ENCODE measurements at places on chromosomes 5 and 9.
A peak's percentile ranks its signal among the peaks of the same experiment; 100 is the strongest.

DNA sequence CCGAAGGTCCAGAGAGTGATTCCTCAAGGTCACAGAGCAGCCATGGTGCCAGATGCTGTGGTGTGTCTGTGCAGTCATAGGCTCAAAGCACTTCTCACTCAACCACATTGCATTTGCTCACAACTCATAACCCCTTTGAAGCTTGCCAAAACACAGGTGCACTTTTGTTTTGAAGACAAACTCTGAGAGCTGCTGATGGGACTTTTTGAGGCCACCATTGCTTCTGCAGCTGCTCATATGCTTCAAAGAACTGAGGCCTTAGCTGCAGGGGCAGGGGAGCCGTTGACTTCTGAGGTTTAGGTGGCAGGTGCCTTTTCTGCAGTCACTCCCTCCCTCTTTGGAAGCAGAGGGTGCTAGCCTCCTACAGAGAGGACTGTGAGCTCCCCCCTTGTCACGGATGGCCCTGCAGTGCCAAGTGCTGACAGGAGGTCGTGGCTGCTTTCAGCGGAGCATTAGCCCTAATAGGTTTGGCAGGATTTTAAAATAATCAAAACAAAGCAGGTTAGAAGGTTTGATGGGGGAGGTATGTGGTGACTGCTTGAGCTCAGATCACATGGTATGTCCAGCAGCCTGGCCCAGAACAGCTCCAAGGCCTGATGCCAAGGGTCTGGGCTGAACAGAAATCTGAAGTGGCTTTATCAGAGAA, 232.1 kb downstream of the MAN2A1 start:
- DNase-seq: no peak

GRCh38 chr5:96687080-96687479, 24.9 kb downstream of the CAST start:
- no peak for DNase-seq

DNA sequence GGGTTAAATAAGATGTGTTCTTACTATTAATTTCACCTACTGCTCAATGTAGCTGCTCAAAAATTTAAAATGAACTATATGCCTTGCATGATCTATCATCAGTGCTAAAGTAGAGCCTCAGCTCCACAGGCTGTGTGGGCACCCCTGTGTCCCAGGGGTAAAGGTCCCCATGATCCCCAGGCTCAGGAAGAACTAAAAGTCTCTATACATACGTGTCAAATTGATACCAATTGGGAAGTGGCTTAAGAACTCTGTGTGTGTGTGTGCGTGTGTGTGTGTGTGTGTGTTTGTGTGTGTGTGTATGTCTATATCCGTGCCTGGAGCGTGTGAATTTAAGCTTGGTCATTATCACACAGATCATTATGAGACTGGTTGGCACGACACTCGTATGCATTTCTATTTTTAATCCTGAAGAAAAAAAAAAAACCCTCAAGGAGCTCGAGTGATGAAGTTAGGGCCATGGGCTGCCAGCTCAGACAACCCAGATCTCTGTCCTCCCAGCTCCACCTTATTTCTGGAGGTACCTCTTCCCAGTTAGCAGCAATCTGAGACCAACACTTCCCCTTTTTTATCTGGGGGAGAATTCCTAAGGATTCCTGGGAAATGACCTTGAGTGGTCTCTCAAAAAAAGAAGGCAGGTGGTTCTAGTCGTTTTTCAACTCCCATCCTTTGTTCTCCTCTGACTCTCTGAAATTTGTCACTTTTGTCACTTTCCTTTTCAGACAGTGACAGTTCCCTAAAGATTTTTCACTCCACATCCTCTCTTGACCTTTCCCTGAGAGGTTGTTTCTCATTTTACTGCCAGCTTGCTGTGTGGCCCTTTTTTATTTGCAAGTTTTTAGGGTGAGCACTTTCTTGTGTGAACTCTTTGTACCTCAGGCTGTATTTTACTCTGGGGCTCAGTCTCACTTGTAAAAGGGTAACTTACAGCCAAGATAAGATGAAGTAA, 45.7 kb upstream of the CTXN3 start:
- DNase-seq: no peak

DNA sequence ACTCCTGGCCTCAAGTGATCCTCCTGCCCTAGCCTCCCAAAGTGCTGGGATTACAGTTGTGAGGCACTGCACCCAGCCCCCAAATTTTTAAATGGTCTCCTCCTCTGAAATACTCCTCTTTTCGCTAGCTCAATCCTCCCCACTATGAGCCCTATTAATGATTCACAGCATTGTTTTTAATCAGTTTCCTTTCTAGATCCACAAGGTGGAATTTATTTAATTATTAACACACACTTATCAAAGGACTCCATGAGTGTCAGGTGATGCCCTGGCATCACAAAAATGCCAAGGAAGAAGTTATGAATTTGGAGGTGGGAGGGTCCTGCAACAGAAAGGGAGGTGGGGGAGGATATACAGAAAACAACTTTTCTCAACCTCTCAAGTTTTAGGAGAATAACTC, 806.5 kb downstream of the PRELID2 start:
- DNase-seq: no peak

- DNase-seq: no peak
Observed at GRCh38 chr5:122982376-122982775, 54.1 kb downstream of the PPIC start.

DNA sequence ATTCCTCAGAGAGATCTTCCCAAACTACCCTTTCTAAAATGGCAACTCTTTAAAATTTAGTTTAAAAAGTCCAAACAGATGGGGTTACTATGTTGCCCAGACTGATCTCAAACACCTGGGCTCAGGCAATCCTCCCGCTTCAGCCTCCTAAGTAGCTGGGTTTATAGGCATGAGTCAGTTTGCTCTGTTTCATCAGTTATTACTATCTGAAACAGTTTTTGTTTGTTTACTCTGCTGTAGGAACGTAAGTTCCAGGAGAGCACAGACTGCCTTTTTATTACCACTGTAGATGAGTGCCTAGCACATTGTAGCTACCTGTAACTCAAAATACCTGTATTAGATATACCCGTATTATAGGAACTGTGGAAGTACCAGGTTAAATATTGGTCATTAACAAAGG, 89.4 kb downstream of the UHRF2 start:
- DNase-seq: no peak

GRCh38 chr5:157963244-157963643, 104.3 kb upstream of the CLINT1 start:
- DNase-seq: no peak

GRCh38 chr5:96374653-96375052, 58.4 kb downstream of the PCSK1 start:
- no peak for DNase-seq

DNA sequence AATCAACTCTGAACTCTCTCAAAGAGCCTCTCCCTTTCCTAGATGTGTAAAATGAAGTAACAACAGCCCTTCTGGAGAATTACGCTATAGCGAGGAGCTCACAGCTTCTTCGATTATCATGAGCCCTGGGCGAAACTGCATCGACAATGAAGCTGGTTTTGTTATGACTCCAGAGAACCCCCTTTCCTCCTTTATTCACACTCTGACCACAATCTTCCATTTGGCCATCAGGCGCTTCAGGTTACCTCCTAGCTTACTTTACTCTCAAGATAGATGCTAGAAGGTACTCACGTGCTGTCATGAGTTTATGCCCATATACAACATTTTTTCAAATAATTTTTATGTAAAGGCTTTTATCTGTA, 362.7 kb upstream of the RFX3 start:
- no peak for DNase-seq

DNA sequence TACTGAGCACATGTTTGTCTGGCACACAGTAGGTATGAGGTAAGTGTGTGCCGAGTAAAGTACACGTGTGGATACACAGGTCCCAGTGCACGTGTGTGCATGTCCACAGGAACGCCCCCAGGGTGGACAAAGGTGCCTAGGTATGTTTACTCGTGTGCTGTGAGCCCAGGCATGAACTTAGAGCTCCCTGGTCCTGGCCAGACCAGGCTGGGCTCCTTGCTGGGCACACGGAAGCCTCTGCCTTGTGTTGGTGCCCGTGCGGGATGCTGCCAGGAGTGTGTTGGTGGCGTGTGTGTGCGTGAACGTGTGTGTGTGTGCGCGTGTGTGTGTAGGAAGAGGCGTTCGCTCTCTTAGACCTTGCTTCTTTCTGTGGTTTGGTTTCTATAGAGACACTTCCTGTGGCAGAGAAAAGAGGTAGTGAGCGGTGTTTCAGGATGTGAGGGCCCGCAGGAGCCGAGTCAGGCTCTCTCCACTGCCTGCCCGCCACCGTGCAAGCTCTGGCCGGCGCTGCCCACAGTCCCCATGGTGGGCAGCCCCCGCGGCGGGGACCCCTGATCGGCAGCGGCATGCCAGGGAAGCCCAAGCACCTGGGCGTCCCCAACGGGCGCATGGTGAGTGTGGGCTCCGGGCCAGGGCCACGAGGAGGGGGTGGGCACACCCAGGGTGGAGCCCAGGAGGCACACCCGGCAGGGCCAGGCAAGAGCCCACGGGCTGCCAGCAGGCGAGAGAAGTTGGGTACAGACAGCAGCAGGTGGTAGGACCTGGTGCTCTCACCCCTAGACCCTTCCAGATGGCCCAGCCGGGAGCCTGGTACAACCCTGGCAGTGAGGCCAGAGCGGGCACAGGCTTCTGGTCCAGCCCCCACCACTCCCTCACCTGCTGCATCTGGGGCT, at the start of gene RGS14:
Gene RGS14, plus strand, starts transcription at position 466 of the 893 bp plus-strand sequence. Its CDS starts 101 bp downstream, at position 567.
- no peak for DNase-seq

DNA sequence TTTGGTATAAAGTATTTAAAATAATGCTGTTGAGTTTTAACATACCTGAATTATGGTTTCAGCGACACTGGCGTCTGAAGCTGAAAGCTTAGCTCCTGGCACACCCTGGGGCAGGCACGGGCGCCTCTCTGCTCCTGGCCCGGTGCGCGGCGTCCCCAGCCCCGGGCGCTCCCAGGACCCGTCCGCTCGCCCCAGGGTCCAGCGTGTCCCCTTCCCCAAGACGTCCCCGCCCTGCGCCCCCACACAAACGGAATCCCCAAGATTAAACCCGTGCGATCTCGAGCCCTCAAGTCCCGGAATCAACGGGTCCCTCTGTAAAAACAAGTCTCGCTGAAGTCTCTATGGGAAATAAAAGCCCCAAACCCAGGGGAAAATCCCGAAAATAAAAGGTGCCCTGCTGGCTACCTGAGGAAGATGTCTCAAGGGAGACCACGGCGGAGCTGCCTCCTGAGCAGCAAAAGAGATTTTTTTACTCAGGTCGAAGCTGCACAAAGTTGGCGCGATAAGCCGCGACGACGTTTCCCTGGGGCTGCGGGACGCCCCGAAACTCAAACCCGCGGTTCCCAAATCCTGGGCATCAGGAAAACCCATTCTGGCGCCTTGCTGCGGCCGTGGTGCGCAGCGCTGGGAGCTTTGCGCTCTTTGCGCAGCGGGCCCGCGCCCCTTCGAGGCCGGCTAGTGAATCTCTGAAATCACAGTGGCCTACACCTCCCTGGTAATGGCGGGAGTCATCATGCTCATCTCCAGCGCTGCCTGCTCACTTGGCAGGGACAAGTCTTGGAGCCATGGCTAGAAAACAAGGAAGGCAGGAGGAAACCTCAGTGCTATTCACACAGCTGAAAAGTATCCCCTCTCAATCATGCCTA, 6.3 kb upstream of the IFNA8 start:
- peak; percentile 19 for DNase-seq

DNA sequence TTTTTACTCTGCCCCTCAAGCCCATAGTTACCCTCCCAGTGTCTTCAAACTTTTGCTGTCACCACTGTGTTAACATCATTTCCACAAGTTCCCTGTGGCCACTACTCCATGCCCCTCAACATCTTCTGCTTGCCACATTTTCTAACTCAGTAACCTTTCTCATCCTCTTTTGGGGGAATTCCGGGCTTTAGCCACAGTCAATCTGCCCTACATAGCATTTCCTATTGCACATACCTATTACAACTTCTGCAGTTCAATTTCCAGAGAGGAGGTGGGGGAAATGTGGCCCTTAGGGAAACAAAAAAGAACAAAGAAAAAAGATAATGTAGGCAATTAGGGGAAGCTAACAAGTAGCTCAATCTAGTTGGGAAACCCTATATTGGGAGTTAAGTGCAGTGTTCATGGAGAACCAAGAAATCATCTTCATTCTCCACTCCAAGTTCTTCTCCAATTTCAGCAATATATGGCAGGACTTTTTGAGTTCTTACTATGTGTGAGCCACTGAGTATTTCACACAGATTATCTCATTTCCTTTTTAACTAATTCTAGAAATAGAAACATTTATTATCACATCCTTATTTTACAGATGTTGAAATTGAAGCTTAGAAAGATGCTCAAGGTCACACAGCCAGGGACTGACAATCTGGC, 40.2 kb upstream of the LPAR1 start:
- DNase-seq: no peak

DNA sequence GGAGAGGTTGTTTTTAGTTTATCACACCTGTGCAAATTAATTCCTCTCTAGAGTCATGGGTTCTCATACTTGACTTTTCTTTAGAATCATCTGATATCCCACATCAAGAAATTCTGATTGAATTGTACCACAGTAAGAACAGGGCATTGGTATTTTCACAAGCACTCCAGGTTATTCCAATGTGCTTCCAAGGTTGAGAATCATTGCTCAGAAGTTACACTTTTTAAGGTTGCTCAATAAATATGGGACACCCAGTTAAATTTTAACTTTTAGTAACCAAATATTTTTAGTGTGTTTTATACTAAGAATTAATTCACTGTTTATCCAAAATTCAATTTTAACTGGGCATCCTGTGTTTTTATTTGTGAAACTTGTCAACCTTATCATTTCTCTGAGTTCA, 2.5 kb upstream of the RNF180 start:
- no peak for DNase-seq

- no peak for DNase-seq
Observed at GRCh38 chr5:130689831-130690230, 475.2 kb downstream of the HINT1 start.

GRCh38 chr5:141605523-141606277, 13.1 kb downstream of the DIAPH1 start:
- no peak for DNase-seq

- DNase-seq: no peak
Observed at GRCh38 chr9:135973277-135974219, 12.4 kb upstream of the UBAC1 start.

- DNase-seq: peak; percentile 37
Observed at GRCh38 chr5:147190331-147190730, 44.5 kb upstream of the STK32A start.

DNA sequence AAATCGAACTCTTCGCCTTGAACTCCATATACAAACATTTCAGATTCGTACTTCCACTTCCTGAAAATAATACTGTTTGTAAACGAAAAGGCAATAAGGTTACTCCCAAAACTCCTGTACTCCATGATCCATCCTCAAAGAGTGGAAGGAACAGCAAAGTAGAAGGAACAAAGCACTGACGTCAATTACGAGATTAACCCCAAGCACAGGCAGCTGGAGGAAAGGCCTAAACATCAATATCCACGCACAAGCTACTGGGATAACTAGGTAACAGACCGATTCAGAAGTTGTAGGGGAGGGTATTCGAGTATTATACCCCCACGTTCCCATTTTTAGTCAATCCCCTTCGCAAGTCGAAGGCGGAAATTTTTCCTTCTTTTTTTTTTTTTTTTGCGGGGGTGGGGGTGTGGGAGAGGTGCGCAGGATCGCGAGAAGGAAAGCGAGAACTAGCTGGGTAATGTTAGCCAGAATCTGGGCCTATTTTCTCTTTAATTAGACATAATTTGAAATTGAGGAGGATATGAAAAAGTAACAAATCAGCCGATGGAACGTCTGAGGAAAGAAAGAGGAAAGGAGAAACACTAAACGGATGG, 909 bp downstream of the AFF4 start:
- peak; percentile 67 for DNase-seq
